ENCODE measurements at places on chromosomes 12 and 14. TPM values are rescaled to one million over a fixed set of nuclear protein-coding genes. Genes with fewer than 3 reads are reported as not detected.
A peak's percentile ranks its signal among the peaks of the same experiment; 100 is the strongest.

The ATP23 gene
- 2.2 TPM for total RNA-seq

The DDN gene
- total RNA-seq, result not detected

The ACTR6 gene
- 12.9 TPM for total RNA-seq

The RFX4 gene
- not detected for total RNA-seq

DNA sequence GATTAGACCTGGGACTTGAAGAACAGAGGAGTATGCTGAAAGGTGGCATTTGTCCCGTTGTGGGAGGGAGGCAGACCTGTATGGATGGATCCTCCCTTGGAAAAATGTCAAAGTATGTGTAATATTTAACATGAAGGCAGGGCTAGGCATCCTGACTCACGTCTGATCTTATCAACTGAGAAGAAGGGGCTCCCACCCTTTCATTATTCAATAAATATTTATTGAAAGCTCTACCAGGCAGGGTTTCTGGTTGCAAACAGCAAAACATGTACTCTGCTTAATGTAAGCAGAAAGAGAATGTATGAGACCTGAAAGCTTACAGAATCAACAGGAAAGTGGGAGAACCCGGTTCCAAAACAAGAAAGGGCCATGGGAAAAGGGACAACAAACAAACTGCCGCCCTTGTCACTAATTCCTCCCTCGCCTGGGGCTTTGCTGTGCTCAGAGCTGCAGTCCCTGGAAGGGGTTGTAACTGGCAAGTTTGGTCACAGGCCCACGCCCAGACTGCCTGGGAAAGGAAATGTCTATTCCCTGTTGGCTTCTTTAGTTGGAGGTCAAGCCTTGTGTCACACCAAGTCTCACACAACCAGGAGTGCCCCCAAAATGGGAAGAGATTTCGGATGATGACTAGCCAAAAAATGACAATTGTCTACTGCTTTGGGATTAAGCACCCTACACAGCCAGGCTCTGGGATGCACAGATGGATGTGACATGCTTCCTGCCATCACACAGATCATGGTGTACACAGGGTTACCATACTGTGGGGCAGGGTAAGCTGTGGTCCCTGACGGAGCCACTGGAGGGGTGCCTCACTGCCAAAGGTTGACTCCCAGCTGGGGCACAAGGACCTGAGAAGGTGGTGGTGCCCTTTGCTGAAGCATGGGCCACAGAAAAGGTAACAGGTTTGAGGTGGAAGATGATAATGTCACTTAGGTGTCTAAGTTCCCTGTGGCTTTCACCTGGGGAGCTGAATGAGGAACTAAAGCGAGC lies 36.8 kb downstream of the RAB35 start:
- DNase-seq, result no peak
- no peaks in the 10 kb centered on the region for H3K27me3 ChIP-seq
- no peak overlapping the region for H3K4me3 ChIP-seq
- no peaks in the 10 kb centered on the region for H3K36me3 ChIP-seq
- H3K4me1 ChIP-seq, result no peaks in the 10 kb centered on the region

DNA sequence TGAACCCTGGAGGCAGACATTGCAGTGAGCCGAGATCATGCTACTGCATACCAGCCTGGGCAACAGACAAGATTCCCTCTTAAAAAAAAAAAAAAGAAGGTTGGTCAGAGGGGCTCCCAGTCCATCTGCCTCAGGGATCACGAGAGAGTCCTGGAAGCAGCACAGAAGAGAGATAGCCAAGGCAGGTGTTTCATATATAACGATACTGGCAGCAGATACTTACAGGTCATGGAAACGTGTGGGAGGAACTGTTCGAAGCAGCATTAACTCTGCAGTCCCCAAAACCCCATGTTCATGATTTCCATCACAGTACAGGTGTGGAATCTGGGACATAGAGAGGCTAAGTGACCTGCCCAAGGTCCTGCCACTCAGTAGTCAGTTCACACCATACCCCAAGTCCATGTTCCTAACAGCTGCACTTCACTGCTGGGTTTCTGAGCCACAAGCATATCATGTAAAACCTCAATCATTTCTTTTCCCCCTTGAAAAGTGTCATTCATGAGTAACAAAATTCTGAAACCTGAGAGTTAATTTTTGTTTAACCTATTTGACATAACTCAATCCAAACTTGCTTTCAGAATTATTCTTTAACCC lies 16.7 kb downstream of the CDK2AP1 start:
- peaks cover 21% of the 10 kb centered on the region for H3K4me1 ChIP-seq
- H3K27ac ChIP-seq, result no peak overlapping the region
- H3K36me3 ChIP-seq, result no peaks in the 10 kb centered on the region
- no peak overlapping the region for H3K4me3 ChIP-seq
- no peaks in the 10 kb centered on the region for H3K27me3 ChIP-seq
- no peak for DNase-seq

GRCh38 chr12:105228494-105228893 lies 7.5 kb downstream of the APPL2 start:
- H3K4me1 ChIP-seq, result peaks cover 8% of the 10 kb centered on the region
- H3K27ac ChIP-seq, result no peak overlapping the region
- no peak for DNase-seq
- H3K27me3 ChIP-seq, result no peaks in the 10 kb centered on the region

- H3K27me3 ChIP-seq, result no peaks in the 10 kb centered on the region
- no peaks in the 10 kb centered on the region for H3K4me1 ChIP-seq
- H3K36me3 ChIP-seq, result peaks cover 59% of the 10 kb centered on the region
- no peak overlapping the region for H3K27ac ChIP-seq
- no peak overlapping the region for H3K4me3 ChIP-seq
These were observed 25.1 kb downstream of the CCNK start for GRCh38 chr14:99506276-99506675.

DNA sequence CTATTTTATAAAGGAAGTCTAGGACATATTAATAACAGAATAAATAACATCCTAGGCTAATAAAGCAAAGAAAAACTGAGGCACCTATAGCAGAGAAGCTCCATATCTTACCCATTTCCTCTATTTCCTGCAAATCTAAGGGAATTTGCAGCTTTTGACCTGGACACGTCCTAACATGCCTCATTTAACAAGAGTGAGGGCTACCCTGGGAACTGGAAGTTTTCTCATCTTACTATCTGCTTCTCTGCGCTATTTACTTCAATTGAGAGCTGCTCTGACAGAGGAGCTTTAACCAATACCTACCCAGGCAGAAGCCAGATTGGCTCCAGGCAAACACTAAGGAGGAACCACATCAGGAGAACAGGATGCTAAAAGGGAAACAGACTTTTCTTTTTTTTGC lies 5.7 kb downstream of the YBX3 start:
- no peaks in the 10 kb centered on the region for H3K27me3 ChIP-seq
- DNase-seq, result no peak
- no peak overlapping the region for H3K27ac ChIP-seq
- H3K4me1 ChIP-seq, result no peaks in the 10 kb centered on the region

GRCh38 chr12:54680374-54680773 lies 32.2 kb upstream of the DCD start:
- H3K27me3 ChIP-seq, result no peaks in the 10 kb centered on the region
- H3K4me1 ChIP-seq, result no peaks in the 10 kb centered on the region
- no peak overlapping the region for H3K4me3 ChIP-seq
- H3K36me3 ChIP-seq, result no peaks in the 10 kb centered on the region
- no peak overlapping the region for H3K27ac ChIP-seq
- no peak for DNase-seq

DNA sequence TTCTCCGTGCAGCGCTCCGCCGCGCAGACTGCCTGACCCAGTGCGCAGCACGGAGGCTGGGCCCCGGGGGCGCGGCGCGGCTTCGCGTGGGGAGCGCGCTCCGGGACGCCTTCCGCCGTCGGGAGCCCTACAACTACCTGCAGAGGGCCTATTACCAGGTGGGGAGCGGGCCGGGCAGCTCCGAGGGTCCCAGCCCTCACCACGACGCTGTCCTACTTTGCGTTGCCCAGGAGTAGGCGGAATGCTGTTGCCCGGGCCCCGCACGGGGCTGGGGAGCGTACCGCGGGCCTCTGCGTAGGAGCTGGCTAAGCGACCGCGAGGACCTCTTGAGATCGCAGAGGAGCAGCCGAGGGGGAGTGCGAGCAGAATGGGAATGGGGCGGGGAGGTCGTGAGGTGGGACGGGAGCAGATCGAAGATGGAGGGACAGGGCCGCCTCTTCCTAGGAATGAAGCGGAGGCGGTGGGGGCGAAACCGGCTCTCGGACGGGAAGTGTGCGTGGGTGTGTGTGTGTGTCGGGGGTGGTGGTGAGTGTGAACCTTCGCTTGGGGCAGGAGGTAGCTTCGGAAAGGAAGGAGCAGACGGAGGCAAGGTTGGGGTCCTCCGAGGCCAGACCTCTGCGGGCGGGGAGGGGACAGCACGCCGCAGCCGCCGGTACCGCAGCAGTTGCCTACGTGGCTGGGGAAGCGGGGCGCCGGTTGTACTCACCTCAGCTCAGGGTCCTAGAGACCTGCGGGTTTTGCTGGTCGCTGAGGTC lies 751 bp downstream of the P3H3 start:
- peak overlapping the region; percentile 58 for H3K4me3 ChIP-seq
- H3K4me1 ChIP-seq, result peaks cover 5% of the 10 kb centered on the region
- DNase-seq, result no peak
- no peaks in the 10 kb centered on the region for H3K36me3 ChIP-seq
- no peaks in the 10 kb centered on the region for H3K27me3 ChIP-seq

- H3K4me3 ChIP-seq, result no peak overlapping the region
- H3K36me3 ChIP-seq, result no peaks in the 10 kb centered on the region
- H3K27me3 ChIP-seq, result no peaks in the 10 kb centered on the region
- H3K27ac ChIP-seq, result no peak overlapping the region
- no peaks in the 10 kb centered on the region for H3K4me1 ChIP-seq
These were observed 212.3 kb upstream of the FOXN3 start for GRCh38 chr14:89629383-89629782.

- H3K4me1 ChIP-seq, result no peaks in the 10 kb centered on the region
- no peaks in the 10 kb centered on the region for H3K36me3 ChIP-seq
- DNase-seq, result no peak
- H3K27ac ChIP-seq, result no peak overlapping the region
- no peaks in the 10 kb centered on the region for H3K27me3 ChIP-seq
These were observed 136.0 kb upstream of the IFNG-AS1 start for GRCh38 chr12:67853204-67853603.

GRCh38 chr14:105204931-105205672 lies 24.0 kb upstream of the NUDT14 start:
- no peak overlapping the region for H3K4me3 ChIP-seq
- H3K27me3 ChIP-seq, result no peaks in the 10 kb centered on the region
- H3K4me1 ChIP-seq, result no peaks in the 10 kb centered on the region
- H3K36me3 ChIP-seq, result no peaks in the 10 kb centered on the region

GRCh38 chr12:84069699-84070098 lies 842.9 kb downstream of the SLC6A15 start:
- DNase-seq, result no peak
- H3K4me1 ChIP-seq, result no peaks in the 10 kb centered on the region

GRCh38 chr12:131852551-131853299 lies 24.5 kb downstream of the MMP17 start:
- DNase-seq, result no peak
- no peak overlapping the region for H3K27ac ChIP-seq
- no peaks in the 10 kb centered on the region for H3K4me1 ChIP-seq
- H3K4me3 ChIP-seq, result no peak overlapping the region

DNA sequence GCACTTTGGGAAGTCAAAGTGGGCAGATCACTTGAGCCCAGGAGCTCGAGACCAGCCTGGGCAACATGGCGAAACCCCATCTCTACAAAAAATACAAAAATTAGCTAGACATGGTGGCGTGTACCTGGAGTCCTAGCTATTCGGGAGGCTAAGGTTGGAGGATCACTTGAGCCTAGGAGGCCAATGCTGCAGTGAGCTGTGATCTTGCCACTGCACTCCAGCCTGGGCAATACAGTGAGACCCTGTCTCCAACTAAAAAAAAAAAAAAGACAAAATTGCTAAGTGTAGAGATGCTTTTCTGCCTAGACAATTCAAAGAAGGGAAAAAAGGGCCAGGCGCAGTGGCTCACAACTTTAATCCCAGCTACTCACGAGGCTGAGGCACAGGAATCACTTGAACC lies 3.4 kb upstream of the LRP6 start:
- no peaks in the 10 kb centered on the region for H3K27me3 ChIP-seq
- no peak overlapping the region for H3K27ac ChIP-seq
- DNase-seq, result no peak

DNA sequence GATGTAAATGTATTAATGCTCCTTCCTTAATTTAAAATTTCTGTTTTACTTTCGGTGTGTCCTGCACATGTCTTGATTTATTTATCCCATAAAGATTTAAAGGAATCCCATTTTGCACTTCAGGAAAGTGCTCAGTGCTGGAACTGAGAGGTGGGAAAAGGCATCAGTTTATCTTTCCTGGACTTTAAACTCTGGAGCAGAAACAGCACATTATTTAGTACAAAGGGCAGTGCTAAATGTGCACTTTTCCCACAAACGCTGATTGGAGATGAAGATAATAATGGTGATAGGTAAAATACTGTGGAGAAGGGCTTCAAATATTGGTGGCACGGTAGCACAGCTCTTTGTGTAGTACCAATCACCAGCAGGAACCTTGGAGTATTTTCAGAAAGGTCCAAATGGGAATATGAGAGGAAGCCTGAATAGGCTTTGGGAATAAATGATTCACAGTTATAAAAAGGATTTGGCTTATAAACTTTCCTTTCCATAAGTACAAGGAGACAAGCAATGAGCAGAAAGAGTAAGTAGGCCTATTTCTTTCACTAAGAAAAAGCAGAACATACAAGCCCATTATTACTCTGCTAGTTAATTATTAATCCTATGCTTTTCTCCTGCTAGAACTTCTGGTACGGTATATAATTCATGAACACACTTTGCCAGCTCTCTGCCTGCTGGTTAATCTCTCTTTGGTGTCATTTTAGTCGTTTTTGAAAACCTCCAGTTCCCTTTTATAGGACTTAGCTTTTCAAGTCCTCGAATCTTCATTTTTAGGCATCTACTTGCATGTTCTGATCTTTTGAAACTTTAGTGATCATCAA lies 58.3 kb downstream of the SLC15A5 start:
- DNase-seq, result no peak
- peaks cover 11% of the 10 kb centered on the region for H3K4me1 ChIP-seq
- H3K36me3 ChIP-seq, result no peaks in the 10 kb centered on the region
- H3K27ac ChIP-seq, result no peak overlapping the region
- H3K27me3 ChIP-seq, result no peaks in the 10 kb centered on the region

DNA sequence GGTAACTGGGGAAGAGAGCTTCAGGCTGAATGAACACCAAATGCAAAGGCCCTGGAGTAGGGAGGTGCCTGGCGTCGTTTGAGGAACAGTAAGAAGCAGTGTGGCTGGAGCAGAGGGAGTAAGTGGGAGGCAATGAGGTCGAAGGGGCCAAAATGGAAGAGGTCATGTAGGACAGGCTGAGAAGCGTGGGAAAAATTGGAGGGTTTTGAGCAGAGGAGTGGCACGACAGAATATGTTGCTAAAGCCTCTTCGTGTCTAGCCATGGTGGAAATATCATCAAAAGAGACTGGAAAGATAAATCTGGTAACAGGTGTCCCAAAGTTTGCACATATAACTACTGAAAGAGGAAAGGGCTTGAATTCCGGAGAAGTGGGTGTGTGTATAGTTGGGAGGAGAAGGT lies 1.9 kb downstream of the TRIM9 start:
- H3K36me3 ChIP-seq, result no peaks in the 10 kb centered on the region
- H3K27ac ChIP-seq, result no peak overlapping the region
- H3K27me3 ChIP-seq, result peaks cover 20% of the 10 kb centered on the region

GRCh38 chr12:96985515-96986362 lies 78.7 kb downstream of the NEDD1 start:
- peaks cover 3% of the 10 kb centered on the region for H3K27me3 ChIP-seq
- peaks cover 5% of the 10 kb centered on the region for H3K4me1 ChIP-seq
- no peaks in the 10 kb centered on the region for H3K36me3 ChIP-seq
- H3K4me3 ChIP-seq, result peak overlapping the region; percentile 41
- no peak overlapping the region for H3K27ac ChIP-seq
- DNase-seq, result peak; percentile 36

GRCh38 chr12:32437095-32437515 lies 37.7 kb downstream of the FGD4 start:
- no peak for DNase-seq
- no peaks in the 10 kb centered on the region for H3K36me3 ChIP-seq
- no peak overlapping the region for H3K4me3 ChIP-seq

- DNase-seq, result no peak
- no peaks in the 10 kb centered on the region for H3K4me1 ChIP-seq
- H3K36me3 ChIP-seq, result no peaks in the 10 kb centered on the region
- no peak overlapping the region for H3K4me3 ChIP-seq
- no peaks in the 10 kb centered on the region for H3K27me3 ChIP-seq
These were observed 63.6 kb downstream of the EML5 start for GRCh38 chr14:88729159-88729558.
